Upper lobe of left lung (tissue), 6 donors: ENCODE measurements at places on chromosomes 4 and X. TPM values are rescaled to one million over a fixed set of nuclear protein-coding genes. Genes with fewer than 3 reads are reported as not detected.

Gene FAM199X
- total RNA-seq = 14.4 TPM

Gene XK
- total RNA-seq = 1.4 TPM

Gene SHROOM3
- total RNA-seq = 62.3 TPM

Gene SLC2A9
- 25.1 TPM for total RNA-seq

Gene OCIAD1
- total RNA-seq = 104 TPM

- DNase-seq = no peak
Measured at GRCh38 chr4:40314951-40315350, 20.2 kb upstream of the CHRNA9 start.

DNA sequence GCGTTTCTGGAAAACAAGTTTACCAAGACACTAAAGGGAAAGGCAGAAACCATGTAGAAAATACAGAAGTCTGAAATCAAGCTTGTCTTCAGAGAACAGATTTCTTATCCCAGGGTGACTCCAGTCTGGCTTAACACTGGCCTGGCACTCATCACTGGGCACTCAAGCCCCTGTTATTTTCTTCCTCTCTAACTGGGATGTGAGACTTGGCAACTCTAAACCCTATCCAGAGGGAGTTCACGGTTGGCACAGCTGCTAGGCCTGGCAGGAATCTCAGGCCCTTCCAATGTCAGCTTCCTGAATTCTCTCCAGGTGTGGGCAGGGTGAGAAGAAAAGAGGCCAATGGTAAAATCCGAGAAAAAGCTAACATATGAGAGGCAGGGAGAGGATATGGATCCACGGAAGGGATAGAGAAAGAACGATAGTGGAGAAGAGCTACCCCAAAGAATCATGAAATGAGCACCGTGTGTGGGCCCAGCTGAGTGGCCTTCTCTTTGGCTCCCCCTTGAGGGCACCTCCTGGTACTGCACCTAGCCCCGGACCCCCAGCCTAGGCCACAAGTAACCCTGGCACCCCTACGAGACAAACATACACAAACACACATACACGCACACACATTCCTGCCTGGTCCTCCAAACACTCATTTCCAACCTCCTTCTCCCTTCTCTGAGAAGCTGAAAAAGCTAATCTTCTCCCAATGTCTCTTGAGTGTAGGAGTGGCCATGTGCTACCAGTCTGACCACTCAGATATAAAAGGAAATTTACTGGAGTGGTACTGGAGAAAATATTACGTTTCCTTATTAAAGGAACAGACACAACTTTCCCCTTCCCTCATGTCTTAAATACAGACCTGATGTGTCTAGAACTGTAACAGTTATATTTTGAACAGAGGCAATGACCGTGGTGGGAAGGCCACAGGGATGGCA is 16.6 kb upstream of the PTCHD1 start:
- DNase-seq = no peak

- DNase-seq = no peak
Measured at GRCh38 chr4:154366956-154367355, 124.6 kb downstream of the DCHS2 start.

DNA sequence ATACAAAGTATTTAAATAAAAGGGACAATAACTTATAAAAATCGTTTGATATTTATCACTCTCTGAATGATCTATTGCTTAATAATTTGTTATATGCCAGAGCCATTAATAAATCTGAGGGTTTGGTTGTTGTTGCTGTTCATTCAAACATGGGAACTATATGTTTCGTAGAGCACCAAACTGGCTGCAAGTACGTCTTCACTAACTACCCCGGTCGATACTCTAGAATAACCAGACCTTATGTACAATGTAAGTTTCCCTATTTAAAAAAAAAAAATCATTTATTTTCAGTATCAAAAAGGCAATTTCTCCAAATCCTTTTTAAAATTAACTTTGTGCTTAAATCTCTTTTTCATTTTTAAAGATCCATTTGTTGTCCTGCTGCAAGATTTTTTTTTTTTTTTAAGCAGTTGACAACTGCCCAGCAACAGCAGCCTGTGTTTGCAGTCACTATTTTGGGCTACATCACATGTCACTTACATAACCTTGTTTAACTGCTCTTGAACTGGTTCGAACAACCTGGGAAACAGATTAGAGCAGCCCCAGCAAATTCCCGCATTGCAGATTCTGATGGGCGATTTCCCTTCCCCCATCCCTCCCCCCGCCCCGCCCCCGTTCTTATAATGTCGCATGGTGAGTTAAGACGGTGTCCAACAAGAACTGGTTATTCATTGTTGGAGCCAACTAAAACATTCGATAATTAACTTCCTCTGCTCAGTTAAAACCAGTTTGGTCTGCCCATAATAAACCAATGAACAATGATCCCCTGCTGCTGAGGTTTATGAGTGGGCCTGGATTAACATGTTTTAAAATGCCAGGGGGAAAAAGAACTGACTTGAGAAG is 238.9 kb downstream of the NR3C2 start:
- DNase-seq = peak; percentile 44

GRCh38 chr4:152572417-152573086 is 36.7 kb upstream of the FBXW7 start:
- no peak for DNase-seq

- DNase-seq = no peak
Measured at GRCh38 chrX:149618871-149619270, 12.7 kb downstream of the TMEM185A start.

GRCh38 chr4:184506527-184507121 is 32.3 kb upstream of the IRF2 start:
- DNase-seq = no peak

DNA sequence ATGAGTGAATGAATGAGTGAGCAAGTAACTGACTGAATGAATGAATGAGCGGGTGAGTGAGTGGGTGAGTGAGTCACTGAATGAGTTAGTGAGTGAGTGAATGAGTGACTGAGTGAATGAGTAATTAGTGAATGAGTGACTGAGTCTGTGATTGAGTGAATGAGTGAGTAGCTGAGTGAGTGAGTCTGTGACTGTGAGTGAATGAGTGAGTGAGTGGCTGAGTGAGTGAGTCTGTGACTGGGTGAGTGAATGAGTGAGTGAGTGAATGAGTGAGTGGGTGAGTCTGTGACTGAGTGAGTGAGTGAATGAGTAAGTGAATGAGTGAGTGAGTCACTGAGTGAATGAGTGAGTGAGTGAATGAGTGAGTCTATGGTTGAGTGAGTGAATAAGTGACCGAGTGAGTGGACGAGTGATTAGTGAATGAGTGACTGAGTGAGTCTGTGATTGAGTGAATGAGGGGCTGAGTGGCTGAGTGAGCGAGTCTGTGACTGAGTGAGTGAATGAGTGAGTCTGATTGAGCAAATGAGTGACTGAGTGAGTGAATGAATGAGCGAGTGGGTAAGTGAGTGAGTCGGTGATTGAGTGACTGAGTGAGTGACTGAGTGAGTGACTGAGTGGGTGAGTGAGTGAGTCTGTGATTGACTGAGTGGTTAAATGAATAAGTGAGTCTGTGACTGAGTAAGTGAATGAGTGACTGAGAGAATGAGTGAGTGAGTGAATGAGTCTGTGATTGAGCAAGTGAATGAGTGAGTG is 223.0 kb upstream of the PSAPL1 start:
- no peak for DNase-seq

GRCh38 chr4:174116021-174116420 is 167.4 kb downstream of the FBXO8 start:
- DNase-seq = no peak
